ENCODE measurements at places on chromosomes 13 and 19. TPM values are rescaled to one million over a fixed set of nuclear protein-coding genes. Genes with fewer than 3 reads are reported as not detected.

The KLK10 gene
- total RNA-seq = not detected

The COX6B2 gene
- total RNA-seq = 0.24 TPM

The ZNF846 gene
- total RNA-seq = 8.8 TPM

The GARRE1 gene
- total RNA-seq = 8.4 TPM

The ZNF429 gene
- total RNA-seq = 21.4 TPM

The ZNF723 gene
- total RNA-seq = not detected

The MAN2B1 gene
- total RNA-seq = 50.7 TPM

Measured in myocyte (in vitro differentiated cells).